CD4-positive, alpha-beta T cell (primary cell): ENCODE measurements at places on chromosomes 16 and 17. TPM values are rescaled to one million over a fixed set of nuclear protein-coding genes. Genes with fewer than 3 reads are reported as not detected.

- no peaks in the 10 kb centered on the region for H3K36me3 ChIP-seq
- peaks cover 85% of the 10 kb centered on the region for H3K27me3 ChIP-seq
- DNase-seq = no peak
- peaks cover 19% of the 10 kb centered on the region for H3K4me1 ChIP-seq
- no peak overlapping the region for H3K4me3 ChIP-seq
- no peak overlapping the region for H3K27ac ChIP-seq
Measured at GRCh38 chr16:86505185-86505898, 5.0 kb upstream of the FOXF1 start.

The FSCN2 gene
- 1.0 TPM for total RNA-seq

GRCh38 chr16:10665166-10665565 is 29.6 kb downstream of the TEKT5 start:
- no peaks in the 10 kb centered on the region for H3K36me3 ChIP-seq
- no peak for DNase-seq
- H3K27ac ChIP-seq = no peak overlapping the region

The SLC38A7 gene
- 5.3 TPM for total RNA-seq

The DCAF7 gene
- total RNA-seq = 11.9 TPM

The SSH2 gene
- 73.4 TPM for total RNA-seq

GRCh38 chr16:49483651-49484450 is 110.2 kb downstream of the C16orf78 start:
- no peaks in the 10 kb centered on the region for H3K27me3 ChIP-seq
- no peaks in the 10 kb centered on the region for H3K36me3 ChIP-seq
- no peak overlapping the region for H3K4me3 ChIP-seq
- peaks cover 9% of the 10 kb centered on the region for H3K4me1 ChIP-seq
- DNase-seq = no peak

DNA sequence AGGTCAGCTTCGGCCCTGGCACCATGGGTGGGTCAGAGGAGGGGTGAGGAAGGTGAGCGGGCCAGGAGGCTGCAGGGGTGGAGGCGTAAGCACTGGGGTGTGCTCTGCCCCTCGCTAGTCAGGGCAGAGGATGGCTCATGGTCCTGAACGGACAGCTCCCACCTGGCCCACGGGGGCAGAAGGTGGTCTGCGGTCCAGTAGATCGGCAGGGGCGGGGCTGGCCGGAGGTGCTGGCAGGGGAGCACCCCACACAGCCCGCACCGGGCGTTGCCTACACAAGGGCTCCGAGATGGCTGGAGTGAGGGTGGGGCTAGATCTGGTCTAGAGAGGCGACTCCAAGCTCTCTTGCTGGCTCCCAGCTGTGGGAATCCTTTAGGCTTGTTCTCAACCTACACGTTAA is 8.2 kb downstream of the NPTX1 start:
- peaks cover 54% of the 10 kb centered on the region for H3K27me3 ChIP-seq
- no peak overlapping the region for H3K4me3 ChIP-seq
- DNase-seq = no peak
- no peaks in the 10 kb centered on the region for H3K4me1 ChIP-seq

DNA sequence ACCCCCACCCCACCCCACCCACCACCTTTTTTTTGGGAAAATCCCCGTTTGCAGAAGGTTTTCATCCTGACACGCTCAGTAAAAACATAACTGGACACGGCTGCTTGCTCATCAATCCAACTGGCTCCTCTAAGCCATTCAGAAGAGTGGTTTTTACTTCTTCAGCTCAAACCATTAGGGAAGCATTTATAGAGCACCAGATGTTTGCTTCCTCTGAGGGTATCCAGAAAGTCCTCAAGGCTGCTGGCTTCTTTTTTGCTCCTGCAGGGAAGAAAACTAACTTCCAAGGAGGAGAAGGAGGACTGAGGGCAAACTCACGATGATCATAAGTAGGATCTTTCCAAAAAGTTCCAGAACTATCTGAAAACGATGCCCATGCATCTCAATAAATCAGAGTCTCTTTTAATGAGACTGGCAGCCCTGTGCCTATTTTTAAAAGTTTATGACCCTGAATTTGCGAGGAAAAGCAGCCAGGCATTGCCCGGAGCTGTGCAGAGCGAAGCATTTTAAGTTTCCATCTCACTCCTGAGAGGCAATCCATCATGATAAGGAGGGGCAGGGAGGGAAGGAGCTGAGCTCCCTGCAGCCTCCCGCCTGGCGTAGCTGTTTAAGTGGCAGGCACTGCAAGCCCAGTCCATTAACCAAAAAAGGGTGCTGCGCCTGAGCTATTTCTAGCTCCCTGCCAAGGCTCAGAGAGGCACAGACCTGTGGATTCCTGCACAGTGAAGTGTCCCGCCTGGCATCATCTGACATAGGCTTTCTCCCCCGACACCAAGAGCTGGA is 146.3 kb upstream of the FOXF1 start:
- H3K4me3 ChIP-seq = no peak overlapping the region
- H3K27me3 ChIP-seq = no peaks in the 10 kb centered on the region
- no peaks in the 10 kb centered on the region for H3K36me3 ChIP-seq
- H3K27ac ChIP-seq = no peak overlapping the region

DNA sequence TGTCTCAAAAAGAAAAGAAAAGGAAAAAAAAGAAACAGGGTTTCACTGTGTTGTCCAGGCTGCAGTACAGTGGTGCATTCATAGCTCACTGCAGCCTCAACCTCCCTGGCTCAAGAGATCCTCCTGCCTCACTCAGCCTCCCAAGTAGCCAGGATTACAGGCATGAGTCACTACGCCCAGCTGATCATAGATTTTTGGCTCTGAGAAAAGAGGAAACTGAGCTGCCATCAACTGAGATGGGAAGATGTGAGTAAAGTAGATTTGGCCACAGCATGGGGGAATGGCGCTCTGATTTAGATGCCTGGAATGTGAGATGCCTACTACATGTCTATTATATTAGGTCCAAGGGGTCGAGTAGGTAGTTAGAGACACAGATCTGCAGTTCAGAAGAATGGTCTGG is 5.9 kb upstream of the NAGS start:
- H3K27me3 ChIP-seq = peaks cover 13% of the 10 kb centered on the region
- H3K27ac ChIP-seq = no peak overlapping the region
- no peak overlapping the region for H3K4me3 ChIP-seq
- H3K4me1 ChIP-seq = peaks cover 10% of the 10 kb centered on the region

The WNT3 gene
- total RNA-seq = not detected

- H3K4me3 ChIP-seq = no peak overlapping the region
- no peaks in the 10 kb centered on the region for H3K27me3 ChIP-seq
- H3K27ac ChIP-seq = no peak overlapping the region
- no peaks in the 10 kb centered on the region for H3K36me3 ChIP-seq
- no peak for DNase-seq
Measured at GRCh38 chr17:72266112-72266775, 145.4 kb downstream of the SOX9 start.

DNA sequence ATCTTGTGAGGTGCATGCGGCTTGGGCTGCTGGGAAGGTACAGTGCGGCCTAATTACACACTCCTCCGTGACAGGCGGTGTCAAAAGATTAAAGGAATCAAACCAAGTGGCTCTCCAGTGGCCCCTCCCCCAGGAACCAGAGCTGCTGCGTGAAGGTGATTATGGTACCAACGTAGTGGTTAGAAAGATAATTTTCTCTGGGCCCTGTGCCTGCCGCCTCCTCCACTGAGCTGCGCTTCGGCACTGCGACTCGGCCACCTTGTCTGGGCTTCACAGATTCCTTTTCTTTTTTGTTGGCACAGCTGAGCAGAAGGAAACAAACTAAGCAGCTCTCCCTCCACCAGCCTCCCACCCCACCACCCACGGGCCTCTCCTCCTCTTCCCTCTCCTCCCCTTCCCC is 113.2 kb upstream of the SDK2 start:
- H3K27ac ChIP-seq = no peak overlapping the region
- DNase-seq = no peak
- no peaks in the 10 kb centered on the region for H3K36me3 ChIP-seq

DNA sequence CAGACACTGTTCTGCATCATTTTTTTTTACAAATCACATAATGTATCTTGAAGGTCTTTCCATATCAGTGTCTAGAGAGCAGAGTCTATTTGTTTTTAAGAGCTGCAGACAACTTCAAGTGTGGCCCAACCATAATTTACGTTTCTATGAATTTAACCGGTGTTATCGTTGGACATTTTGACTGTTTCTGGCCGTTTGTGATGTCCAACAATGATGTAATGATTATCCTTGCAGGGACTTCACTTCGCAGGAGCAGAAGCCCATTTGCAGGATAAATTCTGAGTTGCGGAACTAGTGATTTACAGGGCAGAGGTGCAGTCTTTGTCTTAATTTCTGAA is 26.9 kb upstream of the HLF start:
- peak overlapping the region; percentile 74 for H3K4me3 ChIP-seq
- H3K27me3 ChIP-seq = no peaks in the 10 kb centered on the region
- peaks cover 19% of the 10 kb centered on the region for H3K4me1 ChIP-seq
- DNase-seq = no peak
- H3K27ac ChIP-seq = peak overlapping the region; percentile 65

The ZG16B gene
- not detected for total RNA-seq

DNA sequence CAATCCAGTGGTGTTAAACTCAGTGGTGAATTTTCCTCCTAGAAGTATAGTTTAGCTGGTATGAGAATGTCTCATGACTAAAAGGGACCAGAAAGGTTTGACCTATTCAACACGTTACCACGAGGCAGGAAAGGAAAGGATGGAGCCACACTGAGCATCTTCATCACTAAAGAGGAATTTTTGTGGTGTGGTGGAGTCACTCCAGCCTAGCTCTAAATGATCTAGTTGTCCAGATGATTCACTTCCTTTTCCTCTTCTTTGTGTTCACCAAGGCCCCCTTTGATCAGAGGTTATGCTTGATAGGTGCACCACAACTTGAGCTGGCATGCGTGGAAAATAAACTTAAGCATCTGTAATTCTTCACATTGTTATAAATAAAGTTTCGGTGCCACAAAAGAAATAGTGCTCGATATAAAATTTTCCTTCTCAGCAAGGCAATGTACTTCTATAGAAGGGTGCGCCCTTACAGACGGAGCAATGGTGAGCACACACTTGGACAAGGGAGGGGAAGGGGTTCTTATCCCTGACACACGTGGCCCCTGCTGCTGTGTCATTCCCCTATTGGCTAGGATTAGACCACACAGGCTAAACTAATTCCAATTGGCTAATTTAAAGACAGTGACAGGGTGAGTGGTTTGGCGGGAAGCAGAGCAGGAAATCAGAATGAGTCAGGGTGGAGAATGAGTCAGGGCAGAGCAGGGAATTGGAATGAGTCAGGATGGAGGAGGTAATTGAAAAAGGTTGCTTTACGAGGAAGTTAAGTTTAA is 254.6 kb downstream of the HS3ST3A1 start:
- no peak overlapping the region for H3K4me3 ChIP-seq
- no peaks in the 10 kb centered on the region for H3K36me3 ChIP-seq
- no peak for DNase-seq
- no peaks in the 10 kb centered on the region for H3K27me3 ChIP-seq

- H3K27ac ChIP-seq = no peak overlapping the region
- H3K36me3 ChIP-seq = peaks cover 3% of the 10 kb centered on the region
- DNase-seq = no peak
Measured at GRCh38 chr17:64608571-64608981, 53.5 kb downstream of the SMURF2 start.

The SLC47A2 gene
- total RNA-seq = not detected

- no peaks in the 10 kb centered on the region for H3K36me3 ChIP-seq
- H3K27me3 ChIP-seq = peaks cover 5% of the 10 kb centered on the region
- no peak overlapping the region for H3K4me3 ChIP-seq
- H3K27ac ChIP-seq = no peak overlapping the region
Measured at GRCh38 chr16:58205276-58206036, 7.5 kb upstream of the CSNK2A2 start.

The RBL2 gene
- total RNA-seq = 102 TPM

The CCL1 gene
- not detected for total RNA-seq

DNA sequence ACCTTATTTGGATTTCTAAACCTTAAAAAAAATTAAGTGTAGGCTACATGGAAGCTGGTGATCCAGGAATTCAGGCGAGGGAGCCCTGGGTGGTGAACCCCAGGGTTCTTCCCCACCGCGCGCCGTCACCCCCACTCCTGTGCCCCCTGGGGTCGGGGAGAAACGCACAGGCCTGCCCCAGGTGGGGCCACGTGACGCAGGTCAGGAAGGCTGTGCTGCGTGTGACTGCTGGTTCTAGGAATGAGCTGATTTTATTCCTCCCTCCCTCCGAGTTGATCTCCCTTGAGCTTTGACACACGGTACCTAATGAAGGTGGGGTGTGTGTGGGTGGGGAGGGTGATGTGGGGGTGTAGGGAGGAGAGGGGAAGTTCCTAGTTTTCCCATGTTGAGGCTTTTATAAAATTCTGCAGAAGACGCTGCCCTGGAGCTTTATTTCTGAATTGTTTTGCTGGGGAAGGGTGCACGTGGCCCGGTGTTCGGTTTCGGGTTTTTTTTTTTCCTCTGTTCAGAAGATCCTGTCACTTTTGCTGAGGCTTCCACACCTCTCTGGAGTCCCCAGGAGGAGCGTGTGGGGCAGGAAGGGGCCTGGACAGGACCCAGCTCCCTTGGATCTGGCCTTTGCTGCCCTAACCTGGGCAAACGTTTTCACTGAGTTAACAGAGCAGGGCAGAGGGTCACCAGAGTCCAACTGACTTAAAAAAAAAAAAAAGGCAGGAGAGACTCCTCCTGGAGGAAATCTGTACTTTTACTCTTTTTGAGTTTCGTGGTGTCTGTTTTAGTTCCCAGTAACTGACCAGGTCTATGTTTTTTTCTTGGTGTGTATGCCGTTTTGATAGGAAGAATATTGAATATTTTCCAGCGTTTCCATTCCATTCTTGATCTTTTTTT is 55.8 kb upstream of the GSE1 start:
- H3K27me3 ChIP-seq = no peaks in the 10 kb centered on the region
- H3K27ac ChIP-seq = peak overlapping the region; percentile 74
- peaks cover 36% of the 10 kb centered on the region for H3K4me1 ChIP-seq
- DNase-seq = peak; percentile 74

The CCDC144A gene
- total RNA-seq = 10.1 TPM

The CDRT15 gene
- not detected for total RNA-seq

The ARL5C gene
- not detected for total RNA-seq

The IRX3 gene
- not detected for total RNA-seq

DNA sequence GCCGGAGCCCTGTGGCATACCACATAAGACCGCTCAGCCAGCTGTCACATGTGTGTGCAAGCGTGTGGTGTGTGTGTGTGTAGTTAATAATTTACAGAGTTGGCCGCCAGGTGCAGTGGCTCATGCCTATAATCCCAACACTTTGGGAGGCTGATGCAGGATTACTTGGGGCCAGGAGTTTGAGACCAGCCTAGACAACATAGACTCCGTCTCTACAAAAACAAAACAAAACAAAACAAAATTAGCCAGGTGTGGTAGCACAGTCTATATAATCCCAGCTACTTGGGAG is 20.4 kb downstream of the SOCS1 start:
- H3K27me3 ChIP-seq = no peaks in the 10 kb centered on the region
- DNase-seq = no peak
- no peak overlapping the region for H3K4me3 ChIP-seq
- H3K36me3 ChIP-seq = no peaks in the 10 kb centered on the region

DNA sequence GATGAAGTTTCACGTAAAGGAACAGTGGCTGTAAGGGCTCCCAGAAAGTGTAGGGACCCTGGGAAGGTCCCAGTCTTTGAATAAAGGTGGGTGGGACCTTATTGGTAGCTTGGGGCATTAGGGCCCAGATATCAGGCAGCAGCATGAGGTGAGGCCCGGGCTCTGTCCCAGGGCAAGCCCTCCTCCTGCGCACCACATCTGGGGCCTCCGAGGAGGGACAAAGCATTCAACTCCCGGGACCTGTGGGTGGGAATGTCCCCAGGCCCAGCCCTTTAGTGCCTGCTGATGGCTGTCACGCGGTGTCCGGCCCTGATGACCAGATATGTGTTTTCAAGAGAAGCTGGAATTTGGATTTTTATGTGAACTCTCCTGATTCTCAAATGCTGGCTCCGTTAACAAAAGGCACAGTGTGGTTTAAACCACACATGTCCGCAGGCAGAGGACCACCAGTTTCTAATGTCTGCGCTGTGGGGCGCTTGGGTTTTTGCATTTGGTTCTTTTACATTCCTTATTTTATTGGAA is 30.4 kb downstream of the RAI1 start:
- H3K27ac ChIP-seq = no peak overlapping the region
- H3K4me3 ChIP-seq = no peak overlapping the region
- peaks cover 18% of the 10 kb centered on the region for H3K4me1 ChIP-seq
- H3K36me3 ChIP-seq = no peaks in the 10 kb centered on the region

The EMC8 gene
- total RNA-seq = 41.7 TPM
